ENCODE measurements at places on chromosomes 11 and 22. TPM values are rescaled to one million over a fixed set of nuclear protein-coding genes. Genes with fewer than 3 reads are reported as not detected.

Gene VSIG10L2
- not detected for total RNA-seq

Gene CALCB
- not detected for total RNA-seq

Gene WT1
- total RNA-seq = under 0.01 TPM

Gene CDC45
- 0.72 TPM for total RNA-seq

Gene TMEM126B
- total RNA-seq = 81.6 TPM

Gene CENPM
- 1.8 TPM for total RNA-seq

Gene IFITM2
- 54.5 TPM for total RNA-seq

Gene TEX54
- not detected for total RNA-seq

Gene P2RY6
- total RNA-seq = 0.72 TPM

Gene MAPK8IP2
- total RNA-seq = 0.36 TPM

Gene CASP5
- total RNA-seq = not detected

Gene PLEKHA7
- 1.1 TPM for total RNA-seq

Gene TMEM191B
- total RNA-seq = 1.2 TPM

Gene MB
- total RNA-seq = 0.36 TPM

Gene OR51E2
- total RNA-seq = not detected

Gene GDPD4
- not detected for total RNA-seq

Gene SSTR3
- total RNA-seq = not detected

Gene TRIM51
- not detected for total RNA-seq

Gene APOL6
- total RNA-seq = 40.7 TPM

Gene OR51B5
- total RNA-seq = not detected

Gene FAM118A
- 23.9 TPM for total RNA-seq

Gene FAU
- 94.3 TPM for total RNA-seq

Gene RAB38
- total RNA-seq = 0.59 TPM

Gene OLFML1
- total RNA-seq = 33.0 TPM

Gene DSCAML1
- not detected for total RNA-seq
